Umbilical cord (tissue), 2 donors: ENCODE measurements at places on chromosomes 11 and 22. TPM values are rescaled to one million over a fixed set of nuclear protein-coding genes. Genes with fewer than 3 reads are reported as not detected.

WBP2NL gene
- total RNA-seq, result 6.0 TPM

AGBL2 gene
- 1.2 TPM for total RNA-seq

OR51B4 gene
- total RNA-seq, result 3.1 TPM

MSANTD4 gene
- 47.2 TPM for total RNA-seq

PDGFD gene
- total RNA-seq, result 8.2 TPM

CFAP300 gene
- 21.7 TPM for total RNA-seq

C11orf87 gene
- total RNA-seq, result 4.1 TPM

TRAF6 gene
- 27.4 TPM for total RNA-seq

WNT7B gene
- total RNA-seq, result 7.2 TPM
